ENCODE measurements at places on chromosomes 16 and 17.

GRCh38 chr17:19975601-19976000 lies 2.0 kb downstream of the AKAP10 start:
- no peak for DNase-seq

GRCh38 chr16:73108195-73108963 lies 60.5 kb upstream of the ZFHX3 start:
- no peak for DNase-seq

GRCh38 chr16:55672471-55672870 lies 16.7 kb downstream of the SLC6A2 start:
- DNase-seq = no peak

DNA sequence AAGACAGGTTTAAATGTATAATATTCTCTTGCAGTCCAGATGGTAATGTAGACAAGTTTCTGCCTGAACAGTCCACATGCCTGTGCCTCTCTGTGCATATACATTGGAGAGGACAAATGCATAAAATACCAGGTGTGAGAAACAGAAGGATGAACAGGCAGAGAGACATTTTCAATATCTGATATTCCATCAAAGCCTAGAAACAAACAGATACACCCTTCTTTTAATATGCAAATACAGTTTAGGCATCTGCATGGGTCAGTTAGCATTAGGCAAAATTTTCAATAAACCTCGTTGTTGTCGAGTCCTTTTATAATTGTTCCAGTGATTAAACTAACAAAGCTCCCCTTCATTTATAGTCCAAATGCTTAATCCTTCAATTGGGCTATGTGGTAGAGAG lies 897 bp downstream of the OMG start:
- DNase-seq = no peak

DNA sequence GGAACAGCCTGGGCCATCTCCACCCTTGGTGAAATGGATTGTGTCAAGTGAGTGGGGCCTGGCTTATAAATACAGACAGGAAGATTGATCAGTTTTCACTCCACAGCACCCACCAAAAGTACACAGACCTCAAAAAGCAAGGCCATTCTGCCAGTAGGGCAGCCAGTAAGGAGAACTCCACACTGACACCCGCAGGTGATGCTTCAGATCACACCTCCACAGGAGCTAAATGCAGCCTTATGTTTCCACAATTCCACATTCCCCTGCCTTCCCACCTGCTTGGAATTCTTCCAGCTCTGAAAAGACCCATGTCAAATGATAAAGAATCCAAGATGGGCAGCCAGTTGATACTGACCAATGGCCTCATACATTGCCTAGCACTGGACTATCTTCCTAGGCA lies 191.1 kb downstream of the ZFHX3 start:
- DNase-seq = no peak

Measured in SHP77 treated with DMSO at 0.1 percent for 48 hours (cell line).